NCI-H1694 treated with DMSO at 0.1 percent for 48 hours (cell line): ENCODE measurements at places on chromosomes 12 and 14.

GRCh38 chr12:14841761-14842160, 1.6 kb downstream of the ART4 start:
- no peak for DNase-seq

DNA sequence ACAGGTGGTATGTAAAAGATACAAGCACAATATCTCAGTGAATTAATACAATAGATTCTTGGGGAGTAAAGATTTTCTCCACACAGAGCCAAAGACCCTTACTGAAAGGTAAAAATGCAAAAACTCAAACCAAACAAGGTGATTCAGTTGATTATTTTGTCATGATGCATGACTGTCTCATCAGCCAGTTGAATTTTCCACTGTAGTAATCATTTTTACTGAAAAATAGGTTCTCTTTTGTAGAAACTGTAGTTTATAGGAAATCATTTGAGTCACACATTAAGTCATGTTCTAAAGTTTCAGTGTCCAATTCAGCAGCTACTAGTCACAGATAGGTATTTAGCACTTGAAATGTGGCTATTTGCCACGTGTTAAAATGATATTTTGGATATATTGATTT, 53.6 kb downstream of the PPFIA2 start:
- no peak for DNase-seq

GRCh38 chr12:25872137-25872536, 86.3 kb upstream of the RASSF8 start:
- DNase-seq, result no peak

DNA sequence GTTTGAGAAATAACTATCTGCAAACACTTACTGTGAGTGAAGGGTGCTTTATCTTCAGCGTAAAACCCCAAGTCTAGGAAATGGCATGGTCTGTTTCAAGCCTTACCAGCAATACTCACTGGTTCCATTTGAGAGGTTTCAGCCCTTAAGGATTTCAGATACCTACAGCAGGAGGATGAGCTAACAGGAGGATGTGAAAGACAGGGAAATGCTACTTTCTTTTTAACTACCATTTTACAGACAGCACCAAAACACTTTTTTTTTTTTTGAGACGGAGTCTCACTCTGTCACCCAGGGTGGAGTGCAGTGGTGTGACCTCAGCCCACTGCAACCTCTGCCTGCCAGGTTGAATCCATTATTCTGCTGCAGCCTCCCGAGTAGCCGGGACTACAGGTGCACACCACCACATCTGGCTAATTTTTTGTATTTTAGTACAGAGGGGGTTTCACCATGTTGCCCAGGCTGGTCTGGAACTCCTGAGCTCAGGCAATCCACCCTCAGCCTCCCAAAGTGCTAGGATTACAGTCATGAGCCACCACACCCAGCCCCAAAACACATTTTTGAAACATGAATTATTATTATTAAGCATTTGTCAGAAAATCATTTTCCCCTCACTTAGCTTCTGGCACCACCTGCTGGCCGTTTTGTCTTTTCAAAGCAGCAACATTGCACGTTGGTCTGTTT, 4.6 kb downstream of the MTRFR start:
- DNase-seq, result no peak

GRCh38 chr14:69528930-69529329, 44.4 kb downstream of the PLEKHD1 start:
- no peak for DNase-seq

- DNase-seq, result no peak
These were observed 24.6 kb downstream of the DAD1 start for GRCh38 chr14:22564463-22564862.

DNA sequence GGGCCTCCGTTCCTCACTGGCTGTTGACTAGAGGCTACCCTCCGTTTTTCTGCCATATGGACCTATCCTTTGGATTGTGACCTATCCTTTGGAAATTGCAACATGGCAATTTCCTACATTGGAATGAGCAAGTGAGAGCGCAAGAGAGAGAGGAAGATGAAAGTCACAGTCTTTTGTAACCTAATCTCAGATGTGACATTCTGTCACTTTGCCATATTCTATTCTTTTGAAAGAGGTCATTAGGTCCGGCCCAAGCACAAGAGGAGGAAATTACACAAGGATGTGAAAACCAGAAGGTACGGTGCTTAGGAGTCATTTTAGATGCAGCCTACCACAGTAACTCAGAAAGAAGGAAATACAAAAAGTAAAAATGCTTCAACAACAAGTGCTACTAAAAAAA, 47.3 kb upstream of the SRP54 start:
- DNase-seq, result no peak

DNA sequence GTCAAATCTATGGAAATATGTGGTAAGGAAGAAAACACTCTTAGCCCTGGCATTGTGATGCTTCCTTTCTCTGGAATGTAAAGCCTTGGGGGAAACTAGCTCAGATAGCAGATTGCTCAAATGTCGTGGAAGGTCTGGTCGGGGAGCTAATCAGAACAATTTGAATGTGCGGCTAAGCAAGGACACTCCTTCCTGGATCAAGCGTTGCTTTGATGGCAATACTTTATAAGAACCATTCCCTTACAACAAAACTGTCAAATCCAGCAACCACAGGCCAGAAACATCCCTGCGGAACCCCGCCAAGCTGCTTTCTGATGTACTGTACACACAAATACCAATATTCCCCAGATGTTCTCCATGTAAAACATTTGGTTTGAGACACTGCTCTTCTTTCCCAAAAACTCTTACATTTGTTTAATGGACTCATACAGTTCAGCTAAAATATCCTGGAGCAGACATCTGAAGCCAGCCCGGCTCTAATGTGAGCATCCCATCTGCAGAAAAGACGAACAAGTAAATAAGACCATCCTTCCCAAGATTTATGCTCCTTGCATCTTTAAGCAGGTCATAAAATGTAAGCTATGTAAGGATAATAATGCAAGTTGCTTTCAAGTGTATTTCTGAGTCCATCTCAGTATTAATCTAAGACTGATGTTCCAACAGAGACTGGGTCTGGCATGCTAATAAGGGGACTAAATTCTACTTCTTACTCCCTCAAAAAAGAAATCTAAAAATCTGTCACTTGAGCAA, 20.2 kb downstream of the NUAK1 start:
- no peak for DNase-seq

- no peak for DNase-seq
These were observed 49.8 kb upstream of the USP15 start for GRCh38 chr12:62210422-62210821.

GRCh38 chr12:52614381-52615207, 3.8 kb downstream of the KRT73 start:
- DNase-seq, result no peak

GRCh38 chr14:68191567-68192321, 372.2 kb downstream of the RAD51B start:
- no peak for DNase-seq

GRCh38 chr14:68632054-68632895, 160.6 kb downstream of the ZFP36L1 start:
- no peak for DNase-seq

- DNase-seq, result no peak
These were observed 11.6 kb downstream of the OXA1L start for GRCh38 chr14:22778084-22778483.

- no peak for DNase-seq
These were observed 604 bp downstream of the EEA1 start for GRCh38 chr12:92928421-92928961.

- no peak for DNase-seq
These were observed 202.2 kb upstream of the OR4E1 start for GRCh38 chr14:21875791-21876190.

- no peak for DNase-seq
These were observed 8.1 kb upstream of the PEBP1 start for GRCh38 chr12:118127867-118128266.

- DNase-seq, result no peak
These were observed 29.4 kb downstream of the SYNE3 start for GRCh38 chr14:95486875-95487668.

DNA sequence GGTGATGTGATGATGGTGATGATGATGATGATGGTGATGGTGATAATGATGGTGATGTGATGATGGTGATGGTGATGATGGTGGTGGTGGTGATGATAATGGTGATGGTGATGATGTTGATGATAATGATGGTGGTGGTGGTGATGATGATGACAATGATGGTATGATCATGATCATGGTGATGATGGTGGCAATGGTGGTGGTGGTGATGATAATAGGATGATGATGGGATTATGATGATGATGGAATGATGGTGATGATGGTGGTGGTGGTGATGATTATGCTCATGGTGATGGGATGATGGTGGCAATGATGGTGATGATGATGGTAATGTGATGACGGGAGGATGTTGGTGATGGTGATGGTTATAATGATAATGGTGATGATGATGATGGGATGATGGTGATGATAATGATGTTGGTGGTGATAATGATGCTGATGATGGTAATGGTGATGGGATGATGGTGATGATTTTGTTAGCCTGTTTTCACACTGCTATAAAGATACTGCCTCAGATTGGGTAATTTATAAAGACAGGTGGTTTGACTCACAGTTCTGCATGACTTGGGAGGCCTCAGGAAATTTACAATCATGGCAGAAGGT, 314.8 kb upstream of the SFSWAP start:
- DNase-seq, result no peak

GRCh38 chr14:76077340-76077739, 74.4 kb upstream of the GPATCH2L start:
- no peak for DNase-seq

GRCh38 chr12:22625762-22626294, 857 bp downstream of the ETNK1 start:
- peak; percentile 62 for DNase-seq

- no peak for DNase-seq
These were observed 20.3 kb downstream of the PLEKHG3 start for GRCh38 chr14:64724578-64724930.

DNA sequence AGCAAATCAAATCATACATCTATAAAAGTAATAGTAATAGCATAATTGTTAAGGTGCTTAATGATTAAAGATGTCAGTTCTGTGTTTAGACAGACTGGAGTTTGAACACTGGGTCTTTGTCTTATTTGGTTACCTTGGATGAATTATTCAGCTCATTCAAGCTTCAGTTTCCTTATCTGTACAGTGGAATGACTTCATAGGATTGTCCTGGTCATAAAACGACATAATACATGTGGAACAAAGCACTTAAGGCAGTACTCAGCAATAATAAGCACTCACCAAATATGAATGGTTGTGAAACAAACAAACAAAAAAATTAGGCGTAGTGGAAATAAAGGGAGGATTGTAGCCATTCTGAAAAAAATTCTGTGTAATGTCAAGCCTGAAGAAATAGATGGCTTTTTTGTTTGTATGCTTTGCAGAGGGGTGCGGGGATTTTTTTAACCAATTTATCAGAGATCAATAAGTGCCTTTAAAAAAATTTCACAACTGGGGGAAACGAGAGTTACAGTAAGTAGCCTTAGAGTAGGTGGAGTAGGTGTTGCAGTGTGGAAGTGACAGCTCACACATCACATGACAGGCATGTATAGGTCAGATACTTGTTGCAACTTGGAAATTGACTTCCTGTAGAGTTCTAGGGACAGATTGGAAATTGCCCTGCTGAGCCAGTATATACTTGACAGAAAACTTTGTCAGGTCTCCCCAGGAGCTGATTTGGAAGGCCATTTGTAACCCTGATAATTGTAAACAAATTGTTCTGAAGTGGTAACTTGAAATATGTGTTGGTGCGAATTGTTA, 157.7 kb downstream of the SLC15A5 start:
- no peak for DNase-seq

- peak; percentile 59 for DNase-seq
These were observed 24.9 kb downstream of the SLC6A12 start for GRCh38 chr12:188910-189621.

DNA sequence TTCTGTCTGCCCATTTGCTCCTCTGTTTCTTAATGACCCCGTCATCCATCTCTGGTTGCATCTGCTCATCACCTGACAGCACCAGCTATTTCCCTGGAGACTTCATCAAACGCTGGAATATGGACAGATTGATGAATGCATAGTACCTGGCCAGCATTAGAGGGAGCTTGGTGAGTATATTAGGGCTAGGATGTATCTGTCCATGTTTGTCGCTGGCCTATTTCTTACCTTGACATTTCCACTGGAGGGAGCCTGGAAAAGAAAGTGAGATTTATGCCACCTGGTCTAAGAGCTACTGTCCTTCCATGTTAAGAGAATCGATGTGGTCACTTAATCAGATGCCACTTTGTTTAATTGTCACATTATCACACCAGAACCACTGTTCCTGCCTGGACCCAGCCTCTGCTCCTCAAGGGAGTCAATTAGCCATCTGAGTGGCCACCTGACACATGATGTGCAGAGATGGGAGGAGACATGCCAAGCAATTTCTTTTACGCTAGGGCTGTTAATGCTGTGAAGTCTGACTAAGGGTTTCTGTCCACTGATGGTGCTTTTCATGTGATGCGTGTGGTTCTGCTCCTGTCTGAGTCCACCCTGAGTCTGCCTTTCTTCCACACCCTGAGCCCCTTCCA, 75.3 kb upstream of the SFSWAP start:
- no peak for DNase-seq

GRCh38 chr14:90103808-90104207, 42.0 kb downstream of the KCNK13 start:
- DNase-seq, result no peak

- DNase-seq, result peak; percentile 54
These were observed 920.1 kb downstream of the FLRT2 start for GRCh38 chr14:86450085-86450484.

- no peak for DNase-seq
These were observed 10.8 kb downstream of the ZCRB1 start for GRCh38 chr12:42315108-42315507.

DNA sequence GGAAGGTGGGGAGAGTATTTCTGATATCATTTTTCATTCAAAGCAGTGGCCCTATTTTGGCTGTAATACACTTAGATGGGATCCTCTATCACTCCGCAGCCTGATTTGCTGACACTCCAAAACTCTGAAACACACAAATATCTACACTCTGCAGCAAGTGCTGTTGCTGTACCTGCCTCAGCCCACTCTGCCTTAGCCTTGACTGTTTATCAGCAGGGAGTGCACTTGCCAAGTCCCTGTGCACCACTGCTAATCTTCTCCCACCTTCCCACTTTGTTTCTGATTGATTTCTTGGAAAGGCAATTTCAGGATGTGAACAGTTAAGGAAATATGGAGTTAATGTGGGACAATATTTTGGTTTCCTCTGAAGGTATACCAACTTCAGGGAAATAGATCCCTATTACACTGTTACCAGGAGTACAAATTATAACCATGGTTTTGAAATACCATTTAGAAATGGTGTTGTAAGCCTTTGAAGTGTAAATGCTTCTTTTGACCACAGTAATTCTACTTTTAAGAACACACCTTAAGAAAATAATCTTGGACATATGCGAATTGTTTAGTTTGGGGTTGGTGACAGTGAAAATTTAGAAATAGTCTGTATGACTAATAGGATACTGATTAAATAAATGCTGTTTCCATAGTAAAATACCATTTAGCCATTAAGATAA, 59.3 kb downstream of the MBIP start:
- DNase-seq, result no peak
